Dermis lymphatic vessel endothelial cell (primary cell): ENCODE measurements at places on chromosomes 2 and 18. TPM values are rescaled to one million over a fixed set of nuclear protein-coding genes. Genes with fewer than 3 reads are reported as not detected.

The PLB1 gene
- 0.33 and 0.43 TPM in 2 replicates for total RNA-seq

The MYL1 gene
- total RNA-seq, result not detected in 2 replicates

The ROCK1 gene
- 31.0 and 34.7 TPM in 2 replicates for total RNA-seq

The C2orf74 gene
- 11.5 and 12.9 TPM in 2 replicates for total RNA-seq

The ZBTB7C gene
- total RNA-seq, result not detected in 2 replicates

The APCDD1 gene
- 0.11 TPM in 1 of 2 replicates, not detected in the other for total RNA-seq

The C2orf15 gene
- 0.11 and 0.26 TPM in 2 replicates for total RNA-seq

The TNS1 gene
- total RNA-seq, result 33.3 and 41.8 TPM in 2 replicates

The CCDC85A gene
- 0.69 and 1.5 TPM in 2 replicates for total RNA-seq

The NGEF gene
- total RNA-seq, result under 0.01 and 0.22 TPM in 2 replicates

The ITPRIPL1 gene
- total RNA-seq, result 3.2 and 3.3 TPM in 2 replicates

The MEP1B gene
- 0.09 TPM in 1 of 2 replicates, not detected in the other for total RNA-seq

The ADCYAP1 gene
- total RNA-seq, result not detected in 2 replicates

The NAT8 gene
- not detected in 2 replicates for total RNA-seq

The NDC80 gene
- 3.8 and 4.9 TPM in 2 replicates for total RNA-seq

The CYTIP gene
- not detected in 2 replicates for total RNA-seq

The AQP12B gene
- total RNA-seq, result not detected in 2 replicates

The CDH20 gene
- 0.09 and 0.11 TPM in 2 replicates for total RNA-seq

The DCDC2C gene
- total RNA-seq, result not detected in 2 replicates

The CHAC2 gene
- 3.5 and 4.6 TPM in 2 replicates for total RNA-seq

The SLC16A14 gene
- under 0.01 and 0.09 TPM in 2 replicates for total RNA-seq

The ITGA6 gene
- 137 and 212 TPM in 2 replicates for total RNA-seq

The SGO2 gene
- total RNA-seq, result 1.6 and 2.3 TPM in 2 replicates

The CKAP2L gene
- 0.76 and 1.0 TPM in 2 replicates for total RNA-seq

The ALPP gene
- total RNA-seq, result not detected in 2 replicates

The INHA gene
- total RNA-seq, result not detected in 2 replicates

The FZD7 gene
- 0.17 and 0.22 TPM in 2 replicates for total RNA-seq

The GALNT14 gene
- total RNA-seq, result 0.11 TPM in 1 of 2 replicates, not detected in the other

The EIF5B gene
- total RNA-seq, result 15.6 and 23.8 TPM in 2 replicates

The LRRC30 gene
- not detected in 2 replicates for total RNA-seq

The METTL4 gene
- total RNA-seq, result 9.0 and 11.5 TPM in 2 replicates

The SPATA3 gene
- not detected in 2 replicates for total RNA-seq

The LOXHD1 gene
- total RNA-seq, result 0.11 and 0.26 TPM in 2 replicates

The PRSS56 gene
- not detected in 2 replicates for total RNA-seq

The ONECUT2 gene
- total RNA-seq, result under 0.01 TPM in 1 of 2 replicates, not detected in the other

The BMPR2 gene
- total RNA-seq, result 54.9 and 67.5 TPM in 2 replicates

The PPP1R7 gene
- 42.2 and 73.9 TPM in 2 replicates for total RNA-seq

The HOXD13 gene
- under 0.01 TPM in 1 of 2 replicates, not detected in the other for total RNA-seq

The IL36G gene
- not detected in 2 replicates for total RNA-seq

The MAP4K4 gene
- total RNA-seq, result 93.7 and 128 TPM in 2 replicates

The TUBB8B gene
- total RNA-seq, result 0.11 TPM in 1 of 2 replicates, not detected in the other

The NEU2 gene
- total RNA-seq, result not detected in 2 replicates

The PDIA6 gene
- 412 and 421 TPM in 2 replicates for total RNA-seq

The SP110 gene
- total RNA-seq, result 1.6 and 3.8 TPM in 2 replicates

The C18orf32 gene
- 8.9 and 10.0 TPM in 2 replicates for total RNA-seq

The PIEZO2 gene
- total RNA-seq, result 311 and 447 TPM in 2 replicates

The RNF181 gene
- total RNA-seq, result 200 and 267 TPM in 2 replicates

The CD207 gene
- total RNA-seq, result 0.09 and 0.11 TPM in 2 replicates

The MEIS1 gene
- 3.5 and 5.8 TPM in 2 replicates for total RNA-seq

The FOXD4L1 gene
- under 0.01 TPM in 1 of 2 replicates, not detected in the other for total RNA-seq

The SMARCAL1 gene
- 8.8 and 10.0 TPM in 2 replicates for total RNA-seq
